ENCODE measurements at places on chromosomes 1 and 21.

GRCh38 chr1:243316366-243316989 is 60.6 kb downstream of the SDCCAG8 start:
- no peak for DNase-seq

- DNase-seq, result no peak
These were observed 49.0 kb downstream of the BRINP2 start for GRCh38 chr1:177219554-177220458.

GRCh38 chr1:162319493-162320175 is 57.0 kb downstream of the SPATA46 start:
- no peak for DNase-seq

- no peak for DNase-seq
These were observed 530 bp upstream of the TIPRL start for GRCh38 chr1:168178227-168178637.

- no peak for DNase-seq
These were observed 254.8 kb downstream of the OLFM3 start for GRCh38 chr1:101741910-101742309.

- DNase-seq, result no peak
These were observed 203.2 kb downstream of the RHOU start for GRCh38 chr1:228938537-228938901.

DNA sequence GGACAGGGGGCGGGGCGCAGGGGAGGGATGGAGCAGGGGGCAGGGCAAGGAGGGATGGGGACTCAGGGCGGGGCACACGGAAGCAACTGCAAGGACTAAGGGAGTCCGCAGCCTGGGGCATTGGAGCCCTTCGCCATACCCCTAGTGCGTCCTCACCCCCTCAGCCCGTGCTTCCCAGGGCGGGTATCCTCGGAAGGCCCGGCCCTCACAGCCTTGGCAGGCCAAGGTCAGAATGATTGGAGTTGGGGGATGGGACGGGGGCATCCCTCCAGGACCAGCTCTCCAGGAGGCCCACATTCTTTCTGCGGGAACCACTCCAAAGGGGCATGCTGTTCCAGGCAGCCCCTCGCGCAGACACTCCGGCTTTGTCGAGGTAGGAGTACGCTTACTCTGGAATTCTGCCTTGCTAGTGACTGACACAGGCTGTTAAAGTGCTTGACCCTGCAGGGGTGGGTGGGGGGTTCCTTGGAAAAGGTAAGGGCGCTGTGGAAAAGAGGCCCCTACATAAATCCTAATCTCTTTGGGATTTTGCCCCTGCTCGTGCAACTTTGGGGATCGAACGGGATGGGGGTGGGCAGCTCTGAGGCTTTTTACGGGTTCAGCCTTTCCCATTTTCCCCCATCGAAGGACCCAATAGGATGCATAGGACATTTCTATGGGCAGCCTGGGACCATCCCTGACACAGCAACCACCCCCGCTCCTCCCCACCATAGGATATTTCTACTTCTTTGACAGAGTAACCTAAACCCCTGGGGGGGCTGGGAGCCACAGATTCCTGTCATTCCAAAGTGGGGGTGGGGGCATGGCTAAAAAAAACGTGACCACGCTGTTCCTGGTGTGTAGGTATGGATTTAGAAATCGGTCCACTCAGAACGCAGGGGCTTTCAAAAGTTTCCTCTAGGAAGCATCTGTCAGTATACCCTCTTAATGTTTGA is 738 bp upstream of the TRIM11 start:
- no peak for DNase-seq

DNA sequence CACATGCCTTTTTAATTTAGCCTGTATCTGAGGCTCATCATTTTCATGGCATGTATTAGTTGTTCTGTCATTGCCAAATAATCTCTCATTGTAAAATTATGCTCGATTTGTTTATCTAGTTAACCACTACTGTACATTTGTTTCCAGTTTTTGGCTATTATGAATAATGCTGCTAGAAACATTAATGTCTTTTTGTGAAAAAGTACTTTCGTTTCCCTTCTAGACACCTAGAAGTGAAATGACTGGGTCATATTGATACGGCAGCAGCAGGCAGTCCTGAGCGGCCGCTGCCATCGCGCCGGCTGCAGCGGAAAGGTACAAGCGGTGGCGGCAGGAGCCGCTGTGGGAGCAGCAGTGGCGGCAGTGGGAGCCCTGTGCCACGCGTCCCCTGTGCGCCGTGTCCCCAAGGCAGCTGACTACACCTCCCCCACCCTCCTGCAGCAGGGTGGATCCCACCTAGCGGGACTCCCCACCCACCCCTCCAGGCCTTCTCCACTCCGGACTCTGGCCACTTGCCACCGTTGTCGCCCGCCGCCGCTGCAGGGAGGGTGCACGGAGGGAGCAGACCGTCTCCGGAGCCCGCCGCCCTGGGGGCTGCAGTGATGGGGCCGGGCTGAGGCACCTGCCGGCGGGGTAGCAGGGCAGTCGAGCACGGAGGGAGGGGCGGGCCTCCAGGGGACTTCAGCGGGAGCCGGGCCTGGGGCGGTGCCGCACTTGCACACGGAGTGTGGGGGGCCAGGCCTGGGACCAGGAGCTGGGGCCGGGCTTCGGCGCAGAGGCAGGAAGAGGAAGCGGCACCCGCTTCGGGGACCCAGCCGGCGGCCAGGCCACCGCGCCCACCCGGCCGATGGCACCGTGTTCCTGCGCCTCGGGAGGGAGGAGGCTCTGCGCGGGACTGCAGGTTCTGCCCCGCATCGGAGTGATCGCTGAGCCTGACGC is 66.8 kb upstream of the RGS7 start:
- peak; percentile 35 for DNase-seq

DNA sequence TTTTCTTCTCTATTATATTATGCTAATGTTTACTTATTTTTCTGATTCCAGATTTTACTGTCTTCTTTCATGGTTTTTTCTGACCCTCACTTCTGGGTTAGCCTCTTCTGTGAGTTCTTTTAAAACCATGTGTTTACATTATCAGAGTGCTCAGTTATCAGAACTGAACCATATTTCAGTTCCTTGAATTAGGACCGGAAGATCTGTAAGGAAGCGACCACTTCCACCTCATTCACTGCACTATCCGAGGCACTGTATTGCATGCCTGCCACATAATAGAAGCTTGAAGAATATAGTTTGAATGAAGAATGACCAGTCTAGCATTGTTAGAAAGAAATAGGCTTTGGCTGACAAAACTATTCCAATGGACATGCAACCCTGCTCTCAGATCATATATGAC is 281.0 kb upstream of the DEPDC1 start:
- no peak for DNase-seq

- DNase-seq, result no peak
These were observed 3.0 kb upstream of the JUN start for GRCh38 chr1:58786927-58787245.

- DNase-seq, result no peak
These were observed 52.1 kb downstream of the WDR3 start for GRCh38 chr1:117981455-117982192.

GRCh38 chr1:147527941-147528936 is 13.1 kb upstream of the BCL9 start:
- DNase-seq, result no peak

DNA sequence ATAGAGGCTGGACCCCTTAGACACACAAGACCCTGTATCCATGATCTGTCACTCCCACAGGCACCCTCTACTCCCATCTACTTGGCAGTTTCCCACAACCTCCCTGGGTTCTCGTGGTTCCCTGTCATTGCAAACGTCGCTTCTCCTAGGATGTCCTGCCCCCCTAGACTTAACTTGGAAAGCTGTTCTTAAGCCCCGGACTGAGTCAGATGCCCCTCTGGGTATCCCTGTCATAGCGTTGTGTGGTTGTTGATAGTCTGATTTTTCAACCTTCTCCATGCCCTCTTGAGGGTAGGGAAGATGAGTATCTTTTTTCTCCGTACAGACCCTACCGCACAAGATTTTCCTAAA is 11.8 kb downstream of the RCC1 start:
- DNase-seq, result no peak

DNA sequence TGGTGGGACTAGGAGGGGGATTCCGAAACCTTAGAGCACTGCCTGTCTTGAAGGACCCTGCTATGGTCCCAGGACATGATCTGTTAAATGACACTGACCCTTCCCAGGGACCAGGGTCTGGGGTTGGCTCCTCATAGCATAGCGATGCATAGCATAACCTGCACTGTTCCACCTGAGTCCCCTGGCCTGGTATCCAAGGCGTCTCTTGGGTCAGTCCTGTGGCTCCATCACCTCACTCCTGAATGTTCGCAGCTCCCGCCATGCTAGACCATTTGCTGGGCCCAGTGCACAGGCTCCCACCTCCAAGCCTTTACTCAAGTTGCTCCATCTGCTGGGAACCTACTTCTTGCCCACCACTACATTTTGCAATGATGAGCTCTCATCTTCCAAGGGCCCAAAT is 39.0 kb upstream of the MAGOH start:
- no peak for DNase-seq
